ENCODE measurements at places on chromosomes 6 and 20.

DNA sequence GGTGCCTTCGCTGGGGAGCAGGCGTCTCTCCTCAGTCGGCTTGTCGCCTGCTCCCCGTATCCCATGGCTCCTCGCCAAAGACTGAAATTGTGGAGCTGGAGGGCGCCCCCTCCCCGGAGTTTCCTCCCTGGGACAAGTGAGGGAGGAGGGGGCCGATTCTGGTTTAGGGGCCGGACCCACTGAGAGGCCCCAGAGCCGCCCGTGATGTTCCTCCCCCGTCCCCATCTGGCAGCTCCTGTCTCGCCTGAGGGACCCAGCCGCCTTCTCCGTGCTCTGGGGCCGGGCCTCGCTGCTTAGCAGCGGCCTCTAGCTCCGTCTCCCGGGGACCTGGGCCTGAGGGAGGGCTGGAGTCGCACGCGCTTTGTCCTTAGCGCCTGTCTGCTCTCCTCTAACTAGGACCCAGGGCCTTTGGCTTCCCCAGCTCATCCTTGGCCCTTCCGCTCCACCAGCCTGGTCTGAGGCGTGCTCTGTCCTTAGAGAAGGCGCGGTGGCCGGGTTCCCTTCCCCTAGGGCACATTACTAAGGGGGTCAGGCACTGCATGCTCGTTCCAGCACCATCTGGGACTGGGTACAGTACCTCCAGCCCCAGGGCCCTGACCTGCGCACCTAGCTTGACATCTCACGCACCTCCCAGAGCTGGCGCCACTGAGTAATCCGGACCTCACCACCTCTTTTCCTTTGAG lies 29.7 kb downstream of the SLC12A5 start:
- DNase-seq, result no peak

DNA sequence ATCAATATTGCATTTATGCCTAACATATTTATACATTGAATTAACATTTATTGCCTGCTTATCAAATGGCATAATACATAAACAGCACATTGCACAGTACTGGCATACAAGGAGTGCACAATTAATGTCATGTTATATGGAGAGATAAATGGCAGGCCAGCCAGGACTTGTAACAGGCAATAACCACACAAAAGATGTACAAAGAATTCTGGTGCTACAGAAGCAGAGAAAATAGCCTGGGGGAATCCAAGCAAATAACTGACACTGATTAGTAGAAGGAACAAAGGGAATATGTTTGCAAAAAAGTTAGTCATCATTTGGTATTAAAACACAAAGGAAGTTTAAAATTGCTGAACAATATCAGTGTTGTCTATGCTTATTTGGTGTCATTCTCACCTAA lies 27.3 kb downstream of the COL21A1 start:
- DNase-seq, result peak; percentile 85

- DNase-seq, result peak; percentile 44
Observed at GRCh38 chr20:33830371-33830770, 19.2 kb downstream of the CHMP4B start.

DNA sequence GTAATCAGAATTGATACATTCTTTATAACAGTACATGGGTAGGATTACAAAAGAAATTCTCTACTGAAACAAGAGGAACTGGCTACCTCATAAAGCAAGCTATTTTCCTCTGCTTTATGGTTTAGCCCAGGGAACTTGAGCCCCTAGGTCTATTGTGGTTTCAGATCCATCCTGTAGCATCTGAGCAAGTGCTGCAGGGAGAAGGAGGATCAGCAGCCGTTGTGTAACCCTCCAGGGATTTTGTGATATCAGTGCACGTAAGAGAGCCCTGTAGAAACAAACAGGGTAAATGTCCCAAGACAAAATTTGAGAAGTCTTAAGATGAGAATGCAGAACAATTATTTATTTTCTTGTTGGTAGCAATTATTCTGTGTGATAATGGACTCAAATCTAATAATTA lies 165.2 kb upstream of the DEFB112 start:
- DNase-seq, result peak; percentile 6

DNA sequence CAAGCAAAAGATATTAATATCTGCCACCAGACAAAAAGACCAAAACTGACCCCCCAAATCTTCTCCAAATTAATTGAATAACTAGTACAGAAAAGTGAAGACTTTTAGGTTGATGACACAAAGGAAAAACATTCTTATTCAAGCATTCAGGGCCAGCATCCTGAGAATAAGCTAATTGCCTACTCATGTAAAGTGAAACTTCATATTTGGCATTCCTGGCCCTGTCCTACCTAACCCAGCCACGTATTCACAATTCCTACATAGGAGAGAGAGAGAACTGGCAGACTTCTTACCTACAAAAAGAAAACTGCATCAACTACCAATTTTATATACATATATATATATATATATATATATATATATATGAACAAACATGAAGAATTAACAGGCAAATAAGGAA lies 4.9 kb upstream of the ASCC3 start:
- no peak for DNase-seq

- no peak for DNase-seq
Observed at GRCh38 chr6:3290149-3290930, 31.6 kb downstream of the PSMG4 start.

DNA sequence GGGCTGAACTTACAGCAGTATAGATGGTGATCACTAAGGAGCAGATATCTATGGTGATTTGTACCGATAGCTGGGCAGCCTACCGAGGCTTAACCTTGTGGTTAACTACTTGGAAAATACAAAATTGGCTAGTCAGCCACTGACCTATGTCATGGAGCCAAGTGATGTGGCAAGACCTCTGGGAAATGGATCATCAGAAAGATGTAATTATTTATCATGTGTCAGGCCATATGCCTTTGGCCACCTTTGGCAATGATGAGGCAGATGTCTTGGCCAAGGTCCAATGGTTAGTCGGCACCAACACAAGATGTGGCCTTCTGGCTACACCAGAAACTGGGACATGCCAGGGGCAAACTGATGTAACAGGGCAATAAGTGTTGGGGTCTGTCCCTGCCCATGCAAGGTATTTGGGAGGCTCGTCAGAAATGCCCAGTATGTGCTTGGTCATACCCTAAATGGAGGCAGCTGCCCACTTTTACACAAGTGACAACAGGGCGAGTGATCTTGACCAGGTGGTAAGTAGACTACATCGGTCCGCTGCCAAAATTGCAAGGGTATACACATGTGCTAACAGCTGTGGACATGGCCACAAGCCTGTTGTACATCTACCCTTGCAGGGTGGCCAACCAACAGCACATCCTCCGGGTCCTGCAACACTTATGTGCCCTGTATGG lies 30.1 kb downstream of the HDDC2 start:
- DNase-seq, result no peak

DNA sequence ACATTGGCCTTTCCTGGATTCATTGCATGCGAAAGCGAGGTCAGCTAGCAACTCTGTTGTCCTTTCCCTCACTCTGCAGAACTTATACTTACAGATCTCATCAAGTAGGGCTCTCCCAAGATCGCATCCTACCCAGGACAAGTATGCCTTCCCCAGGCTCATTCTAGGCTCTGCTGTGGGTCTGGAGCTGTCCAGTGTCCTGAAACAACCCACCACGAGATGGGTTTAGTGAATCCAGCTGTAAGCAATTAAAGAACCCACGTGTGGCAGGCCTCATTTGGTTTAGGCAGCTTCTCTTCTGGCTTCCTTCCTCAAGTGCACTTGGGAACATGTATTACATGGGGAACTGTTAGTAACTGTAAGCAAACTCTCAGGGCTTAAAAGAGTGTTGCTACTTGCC lies 406.5 kb upstream of the CHD6 start:
- DNase-seq, result no peak

DNA sequence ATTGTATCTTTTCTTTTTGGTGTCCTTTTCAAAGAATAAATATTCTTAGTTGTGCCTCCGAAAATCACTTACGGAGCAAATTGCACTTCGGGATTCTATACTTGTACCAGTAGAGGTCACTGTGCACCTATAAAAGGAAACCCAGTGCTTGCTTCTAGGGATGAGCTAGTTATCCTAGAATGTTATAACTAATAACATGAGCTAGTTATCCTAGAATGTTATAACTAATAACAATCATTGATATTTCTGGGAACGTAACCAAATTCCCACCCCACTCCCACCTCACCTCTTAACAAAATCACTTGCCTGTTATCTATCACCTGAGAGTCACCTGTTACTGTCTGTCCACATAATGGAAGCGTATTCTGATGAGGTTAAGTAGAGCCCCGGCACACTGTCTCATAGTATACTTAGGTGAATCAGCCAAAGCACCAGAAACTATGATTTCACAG lies 126.9 kb upstream of the TIAM2 start:
- DNase-seq, result peak; percentile 82

GRCh38 chr20:62822788-62823651 lies 6.2 kb downstream of the COL9A3 start:
- peak; percentile 19 for DNase-seq

DNA sequence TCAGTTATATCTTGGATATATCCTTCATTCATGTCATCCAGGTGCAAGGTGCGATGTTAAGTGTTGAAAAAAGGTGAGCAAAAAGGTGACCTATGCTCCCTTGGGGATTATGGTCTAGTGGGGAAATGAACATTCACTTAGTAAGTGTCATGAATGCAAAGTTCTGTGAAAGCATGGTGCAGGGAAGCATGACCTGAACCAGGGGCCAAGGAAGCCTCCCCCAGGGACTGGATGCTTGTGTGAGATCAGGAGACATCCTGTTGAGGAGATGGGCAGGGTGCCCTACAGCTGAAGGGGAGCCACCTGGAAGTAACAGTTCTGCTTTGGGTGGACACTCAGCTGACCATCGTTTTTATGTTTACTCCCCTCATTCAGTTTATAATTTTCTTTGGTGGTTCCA lies 179.5 kb downstream of the SYNDIG1 start:
- DNase-seq, result no peak

- DNase-seq, result no peak
Observed at GRCh38 chr20:63517376-63518309, 2.9 kb upstream of the PPDPF start.

GRCh38 chr20:50790651-50791277 lies 4.1 kb upstream of the BCAS4 start:
- DNase-seq, result peak; percentile 86

DNA sequence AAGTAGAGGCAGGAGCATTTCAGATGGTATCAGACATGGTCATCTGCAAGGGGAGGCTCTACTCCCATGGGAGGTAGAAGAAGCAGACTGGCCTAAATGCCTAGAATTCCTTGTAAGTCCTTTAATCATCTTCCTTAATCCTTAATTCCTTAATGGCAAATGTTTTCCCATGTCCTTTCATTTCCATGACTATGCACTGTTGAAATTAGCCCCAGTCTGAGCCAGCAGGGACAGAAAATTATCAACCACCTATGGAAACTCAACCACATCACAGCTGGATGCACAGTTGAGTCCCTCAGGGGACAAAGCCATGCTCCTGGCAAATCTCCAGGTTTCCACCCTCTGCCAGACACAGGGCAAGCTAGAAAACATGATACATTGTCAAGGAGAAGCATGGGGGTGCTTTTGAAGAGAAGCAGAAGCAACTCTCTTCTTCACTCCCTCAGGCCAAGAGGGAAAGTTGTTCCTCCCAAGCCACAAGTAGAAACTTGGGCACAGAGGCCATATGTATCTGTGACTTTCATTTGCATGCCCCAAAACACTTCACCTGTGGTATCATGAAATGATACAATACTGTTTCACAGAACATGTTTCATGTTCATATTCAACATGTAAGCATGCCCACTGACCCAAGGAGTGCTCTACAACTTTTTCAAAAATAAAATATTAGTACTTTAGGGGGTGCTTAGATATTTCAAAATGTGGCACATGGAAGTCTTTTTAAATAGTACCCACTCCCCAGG lies 683.6 kb downstream of the KIF16B start:
- DNase-seq, result peak; percentile 67

DNA sequence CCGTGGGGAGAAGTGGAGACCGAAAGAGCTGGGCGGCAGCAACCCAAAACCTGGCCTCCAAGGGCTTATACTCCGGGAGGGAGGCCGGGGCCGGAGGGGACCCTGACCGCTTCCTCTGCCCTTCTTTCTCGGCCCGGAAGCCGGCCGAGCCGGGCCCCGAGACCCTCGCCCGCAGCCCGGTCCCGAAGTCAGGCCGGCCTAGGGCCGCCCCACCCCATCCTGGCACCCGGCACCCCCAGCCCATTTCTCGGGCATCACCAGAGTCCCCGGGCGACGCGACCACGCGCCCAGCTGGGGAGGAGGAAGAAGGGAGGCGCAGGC lies 572 bp upstream of the ZDHHC14 start:
- no peak for DNase-seq

Data from NCI-H1417 (cell line).